Stimulated activated CD8-positive, alpha-beta memory T cell treated with anti-CD3 and anti-CD28 coated beads, Interleukin-7, amount 100 ng/mL, for 24 hours (primary cell): ENCODE measurements at places on chromosomes 5 and 9.

DNA sequence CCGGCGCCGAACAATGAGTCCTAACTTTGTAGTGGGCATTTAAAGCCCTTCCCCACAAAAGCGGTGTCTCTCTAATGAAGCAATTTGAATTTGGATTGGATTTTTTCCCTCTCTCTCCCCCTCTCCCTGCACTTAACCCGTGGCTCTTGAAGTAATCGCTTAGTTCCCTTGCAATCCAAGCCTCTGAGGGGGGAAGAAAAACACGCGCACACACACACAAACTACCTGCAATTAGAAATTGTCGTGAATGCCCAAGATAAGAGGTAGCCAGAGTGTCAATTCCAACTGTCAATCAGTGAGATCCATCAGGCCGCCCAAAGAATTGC, 1.2 kb downstream of the LHX6 start:
- no peak for DNase-seq

DNA sequence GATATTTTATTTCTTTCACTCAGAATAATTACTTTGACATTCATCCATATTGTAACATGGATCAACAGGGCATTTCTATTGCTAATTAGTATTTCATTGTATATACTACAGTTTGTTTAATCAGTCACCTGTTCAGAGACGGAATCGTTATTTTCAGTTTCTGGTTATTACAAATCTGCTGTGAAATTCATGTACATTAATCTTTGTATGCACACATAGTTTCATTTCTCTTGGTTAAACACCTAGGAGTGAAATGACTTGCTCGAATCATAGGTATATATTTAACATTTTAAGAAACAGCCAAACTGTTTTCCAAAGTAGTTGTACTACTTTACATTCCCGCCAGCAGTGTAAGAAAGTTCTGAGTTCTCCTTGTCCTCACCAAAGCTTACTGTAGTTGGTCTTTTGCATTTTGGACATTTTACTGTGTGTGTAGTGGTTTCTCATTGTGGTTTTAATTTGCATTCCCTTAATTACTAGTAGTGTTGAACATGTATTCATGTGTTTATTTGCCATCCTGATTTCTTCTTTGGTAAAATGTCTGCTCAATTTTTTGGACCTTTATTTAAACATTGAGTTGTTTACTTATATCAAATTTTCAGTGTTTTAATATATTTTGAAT, 198.2 kb downstream of the SAXO1 start:
- no peak for DNase-seq

- DNase-seq: no peak
Observed at GRCh38 chr9:27628311-27628710, 55.0 kb upstream of the C9orf72 start.

DNA sequence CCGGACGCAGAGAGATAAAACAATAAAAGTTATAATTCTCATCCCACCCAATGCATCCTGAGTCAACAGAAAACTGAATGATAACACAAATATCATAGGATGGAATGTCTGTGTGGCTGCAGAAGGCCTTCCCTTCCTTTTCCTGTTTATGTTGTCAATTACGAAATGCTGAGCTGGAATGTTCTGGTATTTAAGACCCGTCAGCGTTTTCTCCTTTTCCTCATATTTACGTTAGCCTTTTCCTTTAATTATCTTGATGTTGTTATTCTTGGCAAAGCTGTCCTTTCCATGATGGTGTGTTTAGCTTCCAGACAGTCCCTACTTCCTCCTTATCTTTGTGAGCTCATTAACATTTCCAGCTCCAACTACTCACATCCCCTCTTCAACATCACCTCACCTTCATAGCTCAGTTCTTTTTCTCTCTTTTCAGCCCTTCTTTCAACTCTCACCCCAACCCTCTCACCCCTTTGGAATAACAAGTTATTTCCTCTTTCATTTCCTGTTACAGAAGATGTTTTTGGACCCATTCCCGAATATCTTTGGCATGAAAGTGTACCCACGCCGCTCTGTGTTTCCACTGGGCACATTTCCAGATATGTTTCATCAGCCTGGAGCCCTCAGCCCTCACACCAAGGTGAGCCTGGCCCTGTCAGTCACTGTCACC, 221.6 kb downstream of the NR2F1-AS1 start:
- no peak for DNase-seq

DNA sequence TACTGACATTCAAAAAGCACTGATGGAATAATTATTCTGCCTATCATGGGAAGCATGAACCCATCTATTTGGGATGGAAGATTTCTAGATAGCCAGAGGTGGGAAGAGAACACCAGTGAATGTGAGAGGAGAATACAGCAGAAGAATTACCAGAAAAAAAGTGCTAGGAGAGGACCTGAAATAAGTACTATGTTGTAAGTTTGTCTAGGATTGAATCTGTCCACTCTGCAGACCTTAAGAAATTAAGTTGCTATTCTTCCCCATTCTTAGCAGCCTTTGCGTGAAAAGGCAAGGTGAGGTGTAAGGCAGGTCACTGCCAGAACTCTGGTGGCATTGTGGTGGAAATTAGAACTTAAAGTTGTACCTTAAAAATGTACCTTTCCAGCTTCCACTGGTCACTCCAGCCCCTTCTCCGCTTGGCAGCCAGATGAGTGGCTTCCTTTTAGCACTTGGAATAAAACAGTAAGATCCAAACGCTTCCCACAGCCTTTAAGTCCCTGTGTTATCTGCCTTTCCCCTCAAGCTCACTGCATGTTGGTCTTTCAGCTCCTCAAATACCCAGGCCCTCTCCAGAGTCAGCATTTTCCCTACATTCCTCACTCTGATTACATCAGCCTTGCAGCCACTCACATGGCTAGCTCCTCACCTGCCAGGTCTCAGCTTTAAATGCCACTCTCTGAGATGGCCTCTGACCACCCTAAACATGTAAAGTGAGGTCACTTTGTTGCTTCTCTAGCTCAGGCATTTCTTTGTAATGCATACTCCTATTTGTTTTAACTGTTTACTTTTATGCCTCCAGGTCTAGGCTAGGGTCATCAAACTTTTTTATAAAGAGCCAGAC, 253.0 kb downstream of the EPB41L4A start:
- DNase-seq: no peak

DNA sequence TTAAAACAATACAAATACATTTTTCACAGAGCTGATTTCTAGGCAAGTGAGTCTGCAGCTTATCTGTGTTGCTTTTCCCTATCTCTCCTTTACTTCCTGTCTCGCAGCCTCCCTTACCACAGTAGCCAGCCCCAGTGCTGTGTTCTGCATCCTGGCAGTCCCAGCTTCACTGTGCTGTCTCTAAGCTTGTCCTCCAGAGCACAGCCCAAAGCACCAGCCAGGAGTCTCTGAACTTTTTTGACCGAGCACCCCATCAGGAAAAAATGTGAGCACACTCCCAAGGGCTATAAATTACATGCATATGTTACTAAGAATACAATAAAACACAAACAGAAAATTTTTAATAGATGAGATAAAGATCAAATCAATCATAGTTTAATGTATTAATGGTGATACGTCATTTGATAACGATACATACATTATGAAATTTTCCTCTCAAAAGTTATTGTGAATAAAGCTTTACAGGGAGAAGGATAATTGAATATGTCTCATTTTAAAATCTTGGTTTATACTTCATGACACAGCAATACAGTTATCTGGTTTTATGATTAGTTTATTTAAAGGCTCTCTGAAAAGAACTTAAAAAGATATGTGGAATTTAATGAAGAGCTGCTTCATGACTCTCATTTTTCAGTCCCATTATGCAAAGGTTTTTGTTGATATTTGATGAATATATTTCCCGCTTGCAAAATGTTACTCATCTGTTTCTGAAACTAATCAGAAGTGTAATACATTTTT, 7.3 kb upstream of the RHOBTB3 start:
- no peak for DNase-seq

- no peak for DNase-seq
Observed at GRCh38 chr9:126609191-126609590, 4.5 kb upstream of the LMX1B start.

GRCh38 chr9:2741441-2742158, 24.3 kb downstream of the KCNV2 start:
- DNase-seq: no peak

GRCh38 chr9:93592643-93593021, 16.2 kb downstream of the PHF2 start:
- no peak for DNase-seq

GRCh38 chr9:112048924-112049691, 126.0 kb downstream of the SUSD1 start:
- no peak for DNase-seq

GRCh38 chr5:32462618-32463017, 18.1 kb upstream of the ZFR start:
- DNase-seq: peak; percentile 2

- no peak for DNase-seq
Observed at GRCh38 chr9:78213712-78214111, 22.2 kb upstream of the CEP78 start.

GRCh38 chr9:127875306-127875966, 2.0 kb downstream of the AK1 start:
- no peak for DNase-seq

GRCh38 chr9:76949865-76950264, 44.0 kb upstream of the PRUNE2 start:
- no peak for DNase-seq

DNA sequence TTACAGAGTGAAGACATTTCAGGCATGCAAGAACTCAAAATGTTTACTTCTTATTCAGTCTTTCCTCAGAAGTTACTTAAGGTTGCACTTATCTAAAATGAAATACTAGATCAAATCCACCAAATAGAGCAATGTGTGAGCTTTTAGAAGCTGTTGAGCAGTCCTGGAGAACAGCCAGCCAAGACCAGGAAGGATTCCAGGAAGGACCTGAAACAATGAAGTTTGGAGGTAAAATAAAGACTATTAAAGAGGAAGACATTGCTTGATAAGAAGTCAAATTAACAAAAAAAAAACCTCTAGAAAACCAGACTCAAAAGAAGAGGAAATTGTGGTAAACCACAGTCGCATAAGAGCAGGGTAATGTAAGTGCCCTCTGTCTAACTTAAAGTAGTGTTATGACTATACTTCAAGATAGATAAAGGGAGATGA, 156.2 kb upstream of the S1PR3 start:
- no peak for DNase-seq

- no peak for DNase-seq
Observed at GRCh38 chr5:15385553-15385952, 114.4 kb upstream of the FBXL7 start.
